ENCODE measurements at places on chromosomes 6 and 20. TPM values are rescaled to one million over a fixed set of nuclear protein-coding genes. Genes with fewer than 3 reads are reported as not detected.

CST2 gene
- total RNA-seq = not detected

TPX2 gene
- not detected for total RNA-seq

SAPCD1 gene
- 2.6 TPM for total RNA-seq

GRCh38 chr6:43771210-43771857, 1.3 kb downstream of the VEGFA start:
- no peaks in the 10 kb centered on the region for H3K27me3 ChIP-seq
- H3K4me3 ChIP-seq = peak overlapping the region; percentile 75
- H3K36me3 ChIP-seq = no peaks in the 10 kb centered on the region
- H3K27ac ChIP-seq = peak overlapping the region; percentile 98
- peaks cover 69% of the 10 kb centered on the region for H3K4me1 ChIP-seq

DNA sequence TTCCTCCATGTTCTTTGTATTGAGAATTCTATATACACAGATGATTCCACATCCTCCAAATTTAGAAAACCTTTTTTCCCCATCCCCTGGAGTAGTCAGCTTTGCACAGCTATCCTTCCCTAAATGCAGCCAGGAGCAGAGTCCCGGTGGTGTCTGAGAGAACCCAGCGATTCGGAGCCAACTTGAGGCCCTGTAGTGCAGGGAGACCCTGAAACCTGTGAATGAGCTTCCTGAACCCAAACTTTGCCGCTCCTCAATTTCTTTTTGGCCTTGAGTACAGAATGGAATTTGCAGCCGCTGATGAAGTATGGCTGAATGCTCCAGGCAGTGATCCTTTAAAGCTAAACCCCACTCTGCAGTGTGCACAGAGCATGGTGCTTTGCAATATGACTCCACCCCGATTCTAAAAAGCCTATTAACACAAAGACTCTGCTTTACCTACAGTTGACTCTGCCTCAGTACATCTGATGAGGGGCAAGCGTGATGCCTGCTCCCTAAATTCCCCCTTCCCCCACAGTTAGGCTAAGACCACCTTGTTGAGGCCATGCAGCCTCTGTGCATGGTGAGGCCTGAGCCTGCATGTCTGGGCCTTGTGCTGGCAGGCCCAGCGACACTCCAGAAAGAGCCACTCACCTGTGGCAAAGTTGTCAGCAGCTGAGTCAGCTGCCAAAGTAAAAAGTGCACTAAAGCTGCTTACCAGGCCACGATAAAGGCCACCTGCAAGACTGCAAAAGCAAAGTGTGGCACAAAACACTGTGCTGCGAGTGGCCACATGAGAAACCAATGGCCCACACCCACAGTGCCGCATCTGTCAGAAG, 82.1 kb downstream of the PLEKHG1 start:
- H3K27me3 ChIP-seq = no peaks in the 10 kb centered on the region
- H3K4me3 ChIP-seq = no peak overlapping the region
- no peaks in the 10 kb centered on the region for H3K36me3 ChIP-seq
- no peaks in the 10 kb centered on the region for H3K4me1 ChIP-seq

DNA sequence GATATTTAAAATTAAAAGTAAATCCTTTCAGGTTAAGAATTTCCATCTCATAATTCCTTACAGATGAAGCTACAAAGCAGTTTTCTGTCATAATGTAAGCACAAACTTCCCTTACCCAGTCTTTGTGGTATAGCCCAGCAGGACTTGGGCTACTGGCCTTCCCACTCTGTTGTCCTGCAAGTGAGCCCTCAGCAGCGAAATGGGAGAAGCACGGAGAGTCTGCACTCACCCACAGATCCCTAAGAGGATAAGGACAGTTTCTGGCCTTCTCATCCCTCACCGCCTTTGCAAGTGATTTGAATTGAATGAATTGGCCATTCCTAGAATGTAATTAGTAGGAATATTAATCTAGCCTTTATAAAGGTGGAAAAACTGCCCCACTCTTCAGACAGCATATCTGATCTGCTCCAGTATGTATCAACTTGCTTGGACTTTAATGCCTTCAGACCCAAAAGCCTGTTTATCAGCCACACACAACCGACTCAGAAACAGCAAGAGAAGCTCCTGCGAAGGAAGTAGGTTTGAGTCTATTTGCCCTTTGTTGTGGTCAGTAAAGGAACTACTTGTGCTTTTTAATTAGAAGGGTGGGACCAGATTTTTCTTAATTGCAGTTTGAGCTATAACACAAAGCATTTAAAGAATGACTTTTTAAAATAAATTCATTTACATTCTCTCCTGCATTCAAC, 29.9 kb upstream of the PRDM1 start:
- H3K4me3 ChIP-seq = no peak overlapping the region
- H3K27ac ChIP-seq = no peak overlapping the region
- H3K4me1 ChIP-seq = peaks cover 15% of the 10 kb centered on the region
- no peak for DNase-seq
- no peaks in the 10 kb centered on the region for H3K36me3 ChIP-seq
- H3K27me3 ChIP-seq = no peaks in the 10 kb centered on the region

DNA sequence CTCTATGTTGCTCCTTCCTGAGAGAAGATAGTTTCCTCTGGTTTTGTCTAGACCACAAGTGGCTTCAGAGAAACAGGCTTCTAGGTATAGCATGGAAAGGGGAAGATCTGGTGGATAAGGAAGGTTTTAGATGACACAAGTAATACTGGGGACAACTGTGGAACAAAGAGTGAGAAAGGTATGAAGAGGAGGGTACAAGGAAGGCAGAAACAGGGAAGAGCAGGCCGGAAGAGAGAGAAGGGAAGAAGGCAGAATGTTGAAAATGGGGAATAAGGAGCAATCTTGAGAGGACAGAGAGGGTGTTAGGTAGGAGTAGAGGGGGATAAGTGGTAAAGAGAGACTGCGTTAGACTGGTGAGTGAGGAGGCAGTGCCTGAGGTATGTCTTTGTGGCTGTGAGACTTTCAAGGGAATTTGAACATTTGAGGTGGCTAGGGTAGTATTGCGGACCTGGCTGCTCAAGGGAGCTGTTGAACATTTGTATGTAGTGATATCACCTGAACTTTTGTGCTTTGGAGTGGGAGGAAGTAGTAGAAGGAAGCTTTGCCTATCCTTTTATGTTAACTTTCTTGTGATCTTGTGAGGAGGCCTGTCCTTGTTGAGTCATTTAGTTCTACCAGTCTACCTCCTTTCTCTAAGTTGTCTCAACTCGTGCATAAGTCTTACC, 69.5 kb downstream of the FOXO3 start:
- no peak for DNase-seq
- peak overlapping the region; percentile 46 for H3K27ac ChIP-seq
- H3K27me3 ChIP-seq = no peaks in the 10 kb centered on the region
- peaks cover 93% of the 10 kb centered on the region for H3K4me1 ChIP-seq
- no peaks in the 10 kb centered on the region for H3K36me3 ChIP-seq

RPP21 gene
- total RNA-seq = 52.1 TPM

GRCh38 chr6:137849181-137849980, 17.7 kb upstream of the TNFAIP3 start:
- H3K36me3 ChIP-seq = no peaks in the 10 kb centered on the region
- H3K4me1 ChIP-seq = no peaks in the 10 kb centered on the region
- no peaks in the 10 kb centered on the region for H3K27me3 ChIP-seq
- H3K27ac ChIP-seq = no peak overlapping the region
- no peak for DNase-seq
- no peak overlapping the region for H3K4me3 ChIP-seq

- H3K36me3 ChIP-seq = no peaks in the 10 kb centered on the region
- no peak overlapping the region for H3K4me3 ChIP-seq
- DNase-seq = no peak
These were observed 26.5 kb upstream of the SYNDIG1 start for GRCh38 chr20:24442909-24443308.

HLA-DQB1 gene
- total RNA-seq = 1.6 TPM

DNA sequence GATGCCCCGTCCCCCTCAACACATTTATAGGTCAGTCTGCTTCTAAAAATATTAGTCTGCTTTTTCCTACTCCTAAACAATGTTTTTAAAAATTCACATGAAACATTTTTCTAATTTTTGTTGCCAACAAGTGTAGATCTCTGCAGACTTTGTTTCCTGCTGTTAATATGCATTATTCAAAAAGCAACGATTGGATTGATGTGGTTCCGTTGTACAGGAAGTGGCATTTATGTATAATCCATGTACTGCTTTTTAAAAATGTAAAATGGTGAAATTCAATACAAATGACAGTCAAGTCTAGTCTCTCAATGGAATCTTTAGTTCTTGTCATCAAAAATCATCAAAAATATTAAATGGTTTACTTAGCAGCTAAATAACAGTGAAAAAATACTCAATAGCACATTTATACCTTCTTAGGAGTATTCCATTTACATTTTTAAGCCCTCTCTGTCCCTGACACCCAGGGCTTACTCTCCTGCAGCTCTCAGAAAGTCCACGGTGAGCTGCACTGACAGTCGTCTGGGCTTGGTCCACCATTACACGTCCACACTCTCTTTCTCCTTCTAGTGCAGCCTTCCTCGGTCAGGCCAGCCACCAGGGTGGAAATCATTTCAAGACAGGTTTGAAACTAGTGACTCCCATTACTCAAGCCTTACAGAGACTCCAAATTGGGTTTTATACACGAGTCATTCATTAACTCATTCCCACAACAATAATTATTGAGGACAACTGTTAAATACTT, 211.5 kb downstream of the TMEM200A start:
- H3K27me3 ChIP-seq = no peaks in the 10 kb centered on the region
- no peak overlapping the region for H3K4me3 ChIP-seq
- H3K36me3 ChIP-seq = no peaks in the 10 kb centered on the region
- H3K27ac ChIP-seq = no peak overlapping the region
- no peaks in the 10 kb centered on the region for H3K4me1 ChIP-seq

- no peaks in the 10 kb centered on the region for H3K36me3 ChIP-seq
- no peaks in the 10 kb centered on the region for H3K4me1 ChIP-seq
- DNase-seq = no peak
- no peaks in the 10 kb centered on the region for H3K27me3 ChIP-seq
- no peak overlapping the region for H3K4me3 ChIP-seq
- H3K27ac ChIP-seq = no peak overlapping the region
These were observed 313.7 kb upstream of the TBX18 start for GRCh38 chr6:85078058-85078457.

SLCO4A1 gene
- 6.2 TPM for total RNA-seq

DNA sequence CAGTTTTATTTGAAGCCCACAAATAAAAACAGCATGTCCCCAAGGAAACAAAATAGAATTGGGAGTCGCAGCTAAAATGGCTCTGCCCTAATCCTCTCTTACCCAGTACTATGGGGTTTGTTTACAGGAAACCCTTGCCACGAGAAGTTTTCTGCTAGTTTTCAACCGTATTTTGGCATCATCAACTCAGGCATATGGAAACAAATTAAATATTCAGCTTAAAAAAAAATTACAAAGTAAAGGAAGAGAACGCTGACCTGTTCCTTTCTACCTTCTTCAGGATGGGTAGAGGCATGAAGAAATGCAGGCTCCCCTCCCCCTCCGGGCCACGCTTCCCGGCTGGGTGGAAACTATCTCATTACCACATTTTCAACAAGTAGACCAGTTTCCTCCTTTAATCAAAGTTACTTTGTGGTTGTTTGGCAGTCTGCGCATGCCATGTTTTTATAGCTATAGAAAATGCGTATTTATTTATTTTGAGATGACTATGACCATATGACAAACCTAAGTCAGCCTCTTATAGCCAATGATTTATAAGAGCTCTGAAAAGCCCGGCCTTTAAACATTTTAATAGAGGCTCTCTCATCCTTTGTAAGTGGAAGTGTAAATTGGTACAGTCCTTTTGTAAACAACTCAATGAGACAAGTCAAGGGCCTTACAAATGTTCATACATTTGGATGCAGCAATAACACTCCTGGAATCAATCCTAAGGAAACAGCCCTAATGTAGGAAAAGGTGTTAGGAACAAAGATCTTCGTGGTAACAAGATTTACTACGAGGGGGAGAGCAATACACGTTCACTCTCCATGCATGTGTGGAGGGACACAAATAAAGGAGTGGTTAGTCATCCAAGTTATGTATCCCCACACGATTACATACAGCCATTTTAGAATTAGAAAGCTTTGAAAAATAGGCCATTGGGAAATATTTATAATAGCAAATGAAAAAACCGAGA, 16.1 kb upstream of the ZNF217 start:
- no peak overlapping the region for H3K27ac ChIP-seq
- H3K36me3 ChIP-seq = no peaks in the 10 kb centered on the region
- H3K27me3 ChIP-seq = no peaks in the 10 kb centered on the region
- H3K4me1 ChIP-seq = peaks cover 9% of the 10 kb centered on the region
- H3K4me3 ChIP-seq = no peak overlapping the region

SLC22A2 gene
- not detected for total RNA-seq

GRCh38 chr20:49690899-49691620, 22.6 kb downstream of the B4GALT5 start:
- H3K36me3 ChIP-seq = no peaks in the 10 kb centered on the region
- H3K4me1 ChIP-seq = peaks cover 89% of the 10 kb centered on the region
- peak; percentile 78 for DNase-seq

DNA sequence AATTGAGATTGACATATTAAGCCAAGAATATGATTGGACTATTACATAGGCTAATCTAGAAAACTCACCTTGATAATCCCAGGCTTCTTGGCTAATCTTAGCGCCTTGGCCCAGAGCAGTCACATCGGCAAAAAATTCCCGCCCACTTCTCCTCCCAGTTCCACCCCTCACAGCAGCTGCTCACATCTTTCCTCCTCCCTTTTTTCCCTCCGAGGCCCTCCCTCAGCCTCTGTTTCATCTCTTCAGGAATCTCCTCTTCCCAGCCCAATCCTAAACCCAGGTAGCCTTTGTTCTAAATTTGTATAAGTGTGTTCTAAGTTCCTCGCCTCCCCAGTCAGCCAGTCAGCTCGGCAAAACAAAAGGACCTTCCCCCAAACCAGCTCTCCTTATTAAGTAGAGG, 184.3 kb downstream of the PRKN start:
- no peaks in the 10 kb centered on the region for H3K36me3 ChIP-seq
- no peak overlapping the region for H3K4me3 ChIP-seq
- DNase-seq = no peak
- peaks cover 4% of the 10 kb centered on the region for H3K4me1 ChIP-seq

CYP24A1 gene
- not detected for total RNA-seq

DNA sequence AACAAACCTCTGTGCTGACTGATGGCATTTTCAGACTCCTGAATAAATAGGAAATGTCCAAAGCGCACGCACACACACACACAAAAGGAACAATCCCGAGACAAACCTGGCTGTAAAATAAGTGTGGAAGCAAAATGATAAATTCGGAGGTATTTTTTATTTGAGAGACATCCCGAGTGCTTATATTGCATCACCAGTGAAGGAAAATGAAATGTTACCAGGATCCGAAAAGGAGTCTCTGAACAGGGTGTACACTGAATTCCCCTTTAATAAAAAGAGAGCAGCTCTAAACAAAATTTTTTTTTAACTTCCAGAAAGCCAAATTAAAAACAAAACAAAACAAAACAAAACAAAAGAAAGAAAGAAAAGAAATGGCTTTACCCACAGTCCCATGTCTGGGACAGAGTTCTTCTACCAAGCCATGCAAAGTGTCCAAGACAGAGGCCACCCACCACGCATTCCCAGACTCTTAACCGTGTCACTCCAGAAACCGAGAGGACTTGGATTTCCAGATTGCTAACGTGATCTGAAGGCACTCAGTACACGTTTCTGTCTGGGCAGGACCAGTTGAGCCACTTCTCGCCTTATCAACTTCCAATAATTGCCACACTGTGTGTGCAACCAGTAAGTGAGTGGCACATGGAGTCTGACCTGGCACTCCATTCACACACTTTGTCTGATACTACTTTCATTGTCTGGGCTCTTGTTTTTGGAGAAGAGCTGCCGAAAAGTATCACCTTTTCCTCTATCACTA, 817 bp downstream of the ME1 start:
- peak overlapping the region; percentile 44 for H3K4me3 ChIP-seq
- peaks cover 31% of the 10 kb centered on the region for H3K4me1 ChIP-seq
- no peaks in the 10 kb centered on the region for H3K27me3 ChIP-seq
- DNase-seq = peak; percentile 20

GRCh38 chr20:50187403-50188051, 3.1 kb upstream of the CEBPB start:
- no peak for DNase-seq
- H3K4me1 ChIP-seq = peaks cover 14% of the 10 kb centered on the region
- H3K27me3 ChIP-seq = no peaks in the 10 kb centered on the region

All from body of pancreas (tissue), 4 donors.